Activated T-helper 1 cell treated with anti-CD3 and anti-CD28 coated beads, Interleukin-2, amount 50 U/mL, for 16 hours (primary cell): ENCODE measurements at places on chromosomes 5 and 9.
A peak's percentile ranks its signal among the peaks of the same experiment; 100 is the strongest.

DNA sequence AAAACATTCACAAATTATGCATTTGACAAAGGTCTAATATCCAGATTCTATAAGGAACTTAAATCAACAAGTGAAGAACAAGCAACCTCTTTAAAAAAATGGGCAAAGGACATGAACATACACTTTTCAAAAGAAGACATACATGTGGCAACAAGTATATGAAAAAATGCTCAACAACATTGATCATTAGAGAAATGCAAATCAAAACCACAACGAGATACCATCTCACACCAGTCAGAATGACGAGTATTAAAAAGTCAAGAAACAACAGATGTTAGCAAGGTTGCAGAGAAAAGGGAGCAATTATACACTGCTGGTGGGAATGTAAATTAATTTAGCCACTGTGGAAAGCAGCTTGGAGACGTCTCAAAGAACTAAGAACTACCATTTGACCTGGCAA lies 38.9 kb upstream of the TNFSF15 start:
- no peak for DNase-seq

- no peak for DNase-seq
Measured at GRCh38 chr9:20553558-20554149, 68.6 kb downstream of the MLLT3 start.

GRCh38 chr5:133902511-133903118 lies 65.8 kb downstream of the C5orf15 start:
- DNase-seq, result no peak

DNA sequence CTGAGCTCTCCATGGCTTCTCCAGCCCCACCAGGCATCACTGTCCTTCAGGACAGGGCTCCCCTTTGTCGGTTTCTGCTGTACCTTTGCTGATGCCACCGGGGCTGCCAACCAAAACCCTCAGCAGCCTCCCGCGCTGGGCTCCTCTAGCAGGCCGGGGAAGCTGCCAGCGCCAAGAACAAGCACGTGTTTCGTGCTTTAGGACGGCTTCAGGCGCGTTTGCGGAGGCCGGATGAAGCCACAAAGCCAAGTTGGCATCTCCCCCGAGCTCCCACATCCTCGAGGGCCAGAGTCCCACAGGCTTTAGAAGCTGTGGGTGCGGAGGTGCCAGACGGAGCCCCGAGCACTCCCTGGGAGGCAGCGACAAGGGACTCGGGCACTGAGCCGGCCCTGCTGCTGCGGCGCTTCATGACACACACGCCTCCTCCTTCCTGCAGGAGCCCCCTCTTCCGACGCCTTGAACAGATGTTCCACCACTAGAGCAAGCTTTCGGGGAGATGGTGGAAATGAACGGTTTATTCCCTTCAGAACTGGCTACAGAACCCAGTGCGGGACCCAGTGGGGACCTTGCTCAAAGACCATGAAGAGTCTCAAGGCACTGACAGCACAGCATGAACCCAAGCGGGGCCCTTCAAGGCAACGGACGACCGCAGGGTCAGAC lies 36.7 kb downstream of the SARDH start:
- peak; percentile 28 for DNase-seq

DNA sequence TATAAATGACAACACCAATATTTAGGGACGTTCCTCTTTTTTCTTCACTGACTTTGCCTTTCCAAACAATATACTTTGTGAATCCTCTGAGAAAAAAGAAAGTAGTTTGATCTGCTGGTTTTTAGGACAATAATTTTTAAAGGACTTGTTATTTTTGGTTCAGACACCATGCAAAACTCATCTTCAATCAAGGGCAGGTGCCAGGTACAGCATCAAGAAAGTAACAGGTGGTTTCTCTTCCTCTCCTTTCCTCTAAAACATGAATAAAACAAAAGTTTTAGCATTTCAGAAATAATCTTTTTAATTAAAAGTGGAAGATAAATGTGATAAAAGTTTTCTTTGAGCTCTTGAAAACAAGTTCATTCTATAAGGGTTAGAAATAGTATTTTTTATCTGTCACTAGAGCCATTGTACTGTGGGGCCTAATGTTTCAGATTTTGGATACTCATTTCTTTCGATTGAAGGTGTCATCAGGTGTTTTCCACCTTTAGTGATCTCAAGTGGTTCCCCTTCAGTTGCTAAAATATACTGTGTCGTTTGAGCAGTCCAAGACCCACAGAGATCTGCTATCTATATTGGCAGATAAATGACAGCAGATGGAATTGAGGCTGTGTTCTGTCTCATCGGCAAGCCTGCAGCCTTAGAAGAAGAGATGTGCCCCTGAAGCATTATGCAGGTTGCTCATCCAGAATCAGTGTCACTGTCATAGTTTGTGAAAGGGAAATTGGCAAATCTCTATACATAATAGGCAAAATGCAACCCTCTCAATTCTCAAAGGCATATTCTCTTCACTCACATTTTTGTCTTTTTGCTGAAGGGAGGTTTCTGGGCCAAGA lies 499.7 kb downstream of the PDE4D start:
- DNase-seq, result no peak

DNA sequence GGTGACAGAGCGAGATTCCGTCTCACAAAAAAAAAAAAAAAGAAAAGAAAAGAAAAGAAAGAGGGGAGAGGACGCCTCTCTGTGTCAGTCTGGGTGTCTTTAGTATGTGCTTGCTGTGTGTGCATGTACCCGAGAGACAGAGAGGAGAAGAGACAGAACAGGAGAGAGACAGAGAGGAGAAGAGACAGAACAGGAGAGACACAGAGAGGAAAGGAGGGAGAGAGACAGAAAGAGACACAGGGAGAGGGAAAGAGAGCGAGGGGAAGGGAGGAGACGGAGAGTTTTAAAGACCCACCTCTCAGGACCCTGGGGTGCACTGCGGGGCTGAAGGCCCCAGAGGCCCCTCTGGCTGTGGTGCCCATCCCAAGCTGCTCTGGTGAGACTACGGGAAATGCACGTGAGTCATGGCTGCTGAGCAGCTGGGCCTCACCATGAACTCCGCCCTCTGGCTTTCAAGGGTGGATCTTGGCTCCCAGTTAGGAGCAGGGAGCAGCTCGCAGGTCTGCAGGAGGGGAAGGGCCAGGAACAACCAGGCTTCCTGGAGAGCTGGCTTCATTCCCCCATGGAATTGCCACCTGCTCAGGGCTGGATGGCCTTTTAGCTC lies 7.9 kb downstream of the SLC6A3 start:
- no peak for DNase-seq

DNA sequence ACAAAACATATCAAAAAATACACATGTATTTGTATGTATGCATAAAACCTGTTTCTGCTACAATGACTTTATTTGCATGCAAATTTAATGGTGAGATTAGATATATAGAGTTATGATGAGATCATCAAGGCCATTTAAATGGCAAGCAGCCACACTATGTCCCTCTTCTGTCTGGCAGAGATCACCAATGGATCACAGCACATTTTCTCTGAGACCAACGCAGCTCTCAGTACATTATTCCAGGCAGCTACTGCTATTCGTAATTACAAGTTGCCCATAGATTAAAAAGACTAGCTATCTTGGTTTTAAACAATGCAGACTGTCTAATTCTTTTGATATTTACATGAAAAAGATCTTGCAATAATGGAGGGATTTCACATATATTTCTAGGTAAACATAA lies 629.5 kb downstream of the PDE4D start:
- no peak for DNase-seq

GRCh38 chr5:136062366-136063274 lies 33.8 kb downstream of the TGFBI start:
- no peak for DNase-seq

- DNase-seq, result no peak
Measured at GRCh38 chr9:121836366-121836885, 185.0 kb downstream of the DAB2IP start.

GRCh38 chr5:1315018-1315708 lies 20.3 kb upstream of the TERT start:
- no peak for DNase-seq

- DNase-seq, result no peak
Measured at GRCh38 chr5:17412760-17413671, 85.0 kb upstream of the TAF11L2 start.

DNA sequence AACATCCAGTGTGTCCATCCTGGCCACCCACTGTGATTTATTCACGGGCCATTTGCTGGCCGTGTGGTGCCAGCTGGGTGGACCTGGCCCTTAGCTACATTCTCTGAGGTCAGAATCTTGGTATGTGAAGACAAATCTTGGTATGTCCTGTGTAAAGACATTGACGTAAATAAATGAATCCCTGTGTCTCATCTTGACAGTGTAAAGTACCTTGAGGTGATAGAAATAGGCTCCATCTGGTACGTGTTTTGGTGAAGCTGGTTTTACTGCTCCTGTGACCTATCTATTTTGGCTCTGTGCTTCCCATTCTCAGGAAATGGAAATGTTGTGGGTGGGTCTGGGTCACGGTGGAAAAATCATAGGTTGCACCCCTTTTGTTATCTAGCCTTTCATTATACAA lies 245.4 kb upstream of the ANKH start:
- no peak for DNase-seq

DNA sequence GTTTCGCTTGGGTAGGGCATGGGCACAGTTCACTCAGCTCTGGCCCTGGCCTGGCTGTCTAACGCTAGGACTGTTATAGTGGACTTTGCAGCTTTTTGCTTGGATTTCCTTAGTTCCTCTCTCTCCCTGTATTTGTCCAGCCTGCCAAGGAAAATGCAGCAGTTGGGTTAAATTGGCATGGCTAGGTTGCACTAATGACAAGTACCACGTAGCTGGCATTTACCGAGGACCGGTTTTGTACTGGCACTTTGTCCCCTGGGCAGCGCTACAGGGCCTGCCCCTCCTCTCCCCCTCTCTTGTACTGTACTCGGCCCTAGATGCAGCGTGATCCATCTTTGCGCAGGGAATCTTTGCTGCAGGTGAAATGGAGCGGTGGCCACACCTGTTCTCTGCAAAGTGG lies 2.4 kb downstream of the WDR5 start:
- DNase-seq, result no peak

- DNase-seq, result no peak
Measured at GRCh38 chr5:132816554-132816953, 3.5 kb downstream of the SOWAHA start.

GRCh38 chr5:8341406-8341805 lies 472.5 kb downstream of the MTRR start:
- DNase-seq, result no peak

- no peak for DNase-seq
Measured at GRCh38 chr5:130890610-130891009, 274.4 kb downstream of the HINT1 start.

DNA sequence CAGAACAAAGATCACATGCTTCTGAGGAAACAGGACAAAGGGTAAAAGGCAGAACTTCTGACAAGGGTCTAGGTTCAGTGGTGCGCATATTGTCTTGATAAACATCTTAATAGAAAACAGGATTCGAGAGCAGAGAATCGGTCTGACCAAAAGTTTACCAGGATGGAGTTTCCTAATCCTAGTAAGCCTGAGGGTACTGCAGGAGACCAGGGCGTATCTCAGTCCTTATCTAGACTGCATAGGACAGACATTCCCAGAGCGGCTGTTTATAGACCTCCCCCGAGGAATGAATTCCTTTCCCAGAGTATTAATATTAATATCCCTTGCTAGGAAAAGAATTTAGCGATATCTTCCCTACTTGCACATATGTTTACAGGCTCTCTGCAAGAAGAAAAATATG lies 32.4 kb upstream of the TNFSF8 start:
- no peak for DNase-seq

DNA sequence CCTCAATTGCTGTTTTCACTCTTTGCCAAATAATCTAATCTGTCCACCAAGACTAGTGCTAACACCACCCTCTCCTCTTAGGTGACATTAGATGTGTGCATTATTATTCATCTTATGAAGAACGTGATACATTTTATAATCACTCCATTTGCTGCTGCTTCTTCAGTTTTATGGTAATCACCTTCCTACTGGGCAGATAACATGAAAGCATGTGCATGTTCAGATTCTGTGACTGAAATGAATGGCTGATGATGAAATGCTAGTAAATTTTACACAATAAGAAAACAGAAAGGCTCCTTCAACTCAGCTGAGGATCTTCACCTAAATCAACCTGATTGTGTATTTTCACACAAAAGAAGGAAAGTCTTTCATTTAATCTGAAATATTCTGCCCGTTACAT lies 577.6 kb downstream of the CSNK1G3 start:
- no peak for DNase-seq

DNA sequence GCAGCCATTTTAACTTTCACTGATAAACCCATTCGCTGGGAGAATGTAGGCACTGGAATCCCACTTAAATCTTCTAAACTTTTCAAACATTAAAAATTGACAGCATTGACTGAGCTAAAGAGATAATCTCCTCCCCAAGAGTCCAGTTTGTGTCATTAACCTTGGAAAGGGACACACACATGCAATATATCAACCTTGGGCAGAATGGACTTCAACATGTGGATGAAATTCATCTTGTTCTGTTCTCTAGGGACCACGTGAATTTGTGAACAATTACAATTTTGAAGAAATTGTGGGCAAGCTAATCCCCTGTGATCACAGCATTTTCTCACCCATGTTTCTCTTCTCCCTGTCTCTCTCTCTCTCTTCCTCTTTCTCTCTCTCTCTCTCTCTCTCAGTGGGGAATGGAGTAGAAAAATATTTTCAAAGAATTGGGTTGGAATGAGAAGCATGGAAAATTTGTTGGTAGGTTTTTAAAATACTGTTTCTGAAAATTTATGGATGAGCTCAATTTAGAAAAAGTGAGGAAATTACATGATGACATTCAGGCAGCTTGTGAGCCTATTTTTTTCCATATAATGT lies 553.7 kb downstream of the EBF1 start:
- DNase-seq, result no peak

DNA sequence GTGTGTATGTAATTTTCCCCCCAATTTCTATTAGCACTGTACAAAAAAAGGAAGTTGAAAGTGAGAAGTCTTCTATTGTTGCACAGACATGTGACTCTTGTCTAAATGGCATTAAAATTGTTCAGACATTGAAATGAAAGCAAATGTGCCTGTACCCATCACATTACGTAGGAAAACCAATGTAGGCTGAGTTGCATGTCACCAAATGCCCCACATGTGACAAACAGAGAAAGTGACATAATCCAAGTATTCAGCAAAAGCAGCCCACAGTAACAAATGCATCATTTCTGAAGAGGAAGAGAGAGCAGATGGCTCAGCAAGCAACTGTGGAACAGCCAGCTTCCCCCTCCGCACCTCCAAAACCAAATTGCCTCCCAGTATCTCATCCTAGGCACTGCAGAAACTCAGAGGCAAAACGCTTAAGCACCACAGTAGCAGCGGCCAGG lies 161.5 kb upstream of the NR4A3 start:
- DNase-seq, result no peak

DNA sequence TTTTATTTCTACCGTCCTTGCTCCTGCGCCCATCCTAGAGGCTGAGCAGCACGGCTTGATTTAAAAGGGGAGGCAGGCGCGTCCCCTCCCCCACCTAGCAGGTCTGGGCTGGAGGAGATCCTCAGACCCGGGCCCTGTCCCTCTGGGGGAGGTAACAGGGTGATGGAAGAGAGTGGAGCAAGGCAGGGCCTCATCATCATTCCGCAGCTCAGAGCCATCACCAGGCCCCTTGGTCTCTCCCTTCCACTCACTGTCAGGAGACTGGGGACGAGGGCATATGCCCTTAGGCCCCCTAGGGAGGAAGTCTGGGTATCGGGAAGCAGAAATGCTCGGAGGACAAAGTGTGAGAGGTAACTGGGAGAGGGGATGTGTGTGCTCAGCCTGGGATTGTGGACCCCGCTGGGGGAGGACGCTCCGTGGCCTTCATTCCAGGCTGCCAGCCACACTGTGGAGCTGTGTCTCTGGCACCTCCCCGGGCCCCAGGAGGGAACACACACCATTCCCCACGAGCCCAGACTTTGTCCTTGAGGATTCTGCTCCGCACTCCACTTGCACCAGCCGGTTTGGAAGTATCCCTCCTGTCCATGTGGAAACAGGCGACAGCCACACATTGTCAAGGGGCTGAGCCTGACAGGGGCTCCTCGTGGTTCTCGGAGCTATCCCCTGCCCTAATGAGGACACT lies 761 bp downstream of the REEP2 start:
- no peak for DNase-seq
